ENCODE measurements at places on chromosomes 3 and 15.

GRCh38 chr3:11718637-11719405 lies 75.1 kb upstream of the VGLL4 start:
- peak; percentile 9 for DNase-seq

- no peak for DNase-seq
Measured at GRCh38 chr3:104460477-104461406, 906.0 kb upstream of the ALCAM start.

GRCh38 chr3:15390460-15390859 lies 36.9 kb downstream of the METTL6 start:
- no peak for DNase-seq

- DNase-seq, result no peak
Measured at GRCh38 chr3:170418422-170419398, at the start of gene CLDN11. Gene CLDN11, plus strand, starts transcription at chr3:170418868. Its CDS starts 199 bp downstream, at chr3:170419067.

All from CD4-positive, alpha-beta T cell (primary cell).